ENCODE measurements at places on chromosomes 1 and 21.

DNA sequence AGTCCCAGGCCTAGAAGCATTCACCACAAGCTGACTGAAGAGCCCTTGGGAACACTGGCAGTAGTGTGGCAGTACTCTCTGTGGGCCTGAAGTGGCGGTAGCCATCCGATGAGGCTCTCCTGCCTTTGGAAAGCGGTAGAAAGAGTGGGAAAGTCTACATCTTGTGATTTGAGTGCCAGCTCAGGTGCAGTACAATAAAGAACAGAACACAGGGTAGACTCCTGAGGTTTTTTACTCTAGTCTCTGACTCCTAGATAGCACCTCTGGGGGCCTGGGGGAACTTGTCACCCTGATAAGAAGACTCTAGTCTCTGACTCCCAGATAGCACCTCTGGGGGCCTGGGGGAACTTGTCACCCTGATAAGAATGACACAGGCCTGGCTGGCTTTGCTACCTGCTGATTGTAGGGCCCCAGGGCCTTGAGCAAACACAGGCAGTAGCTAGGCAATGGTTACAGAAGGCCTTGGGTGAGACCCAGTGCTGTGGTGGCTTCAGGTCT is 18.0 kb upstream of the IL20 start:
- DNase-seq: no peak

- DNase-seq: no peak
Measured at GRCh38 chr1:221829327-221830015, 87.6 kb upstream of the DUSP10 start.

- DNase-seq: no peak
Measured at GRCh38 chr1:22861764-22862440, 110.8 kb downstream of the LACTBL1 start.

GRCh38 chr1:189708674-189709073 is 769.0 kb downstream of the BRINP3 start:
- no peak for DNase-seq

GRCh38 chr1:66791621-66792610 is 9.2 kb downstream of the INSL5 start:
- no peak for DNase-seq

GRCh38 chr1:3320246-3321152 is 134.0 kb upstream of the ARHGEF16 start:
- DNase-seq: no peak

GRCh38 chr1:24752305-24752704 is 7.1 kb downstream of the CLIC4 start:
- no peak for DNase-seq

- DNase-seq: no peak
Measured at GRCh38 chr1:98056781-98057180, 135.9 kb upstream of the DPYD start.

DNA sequence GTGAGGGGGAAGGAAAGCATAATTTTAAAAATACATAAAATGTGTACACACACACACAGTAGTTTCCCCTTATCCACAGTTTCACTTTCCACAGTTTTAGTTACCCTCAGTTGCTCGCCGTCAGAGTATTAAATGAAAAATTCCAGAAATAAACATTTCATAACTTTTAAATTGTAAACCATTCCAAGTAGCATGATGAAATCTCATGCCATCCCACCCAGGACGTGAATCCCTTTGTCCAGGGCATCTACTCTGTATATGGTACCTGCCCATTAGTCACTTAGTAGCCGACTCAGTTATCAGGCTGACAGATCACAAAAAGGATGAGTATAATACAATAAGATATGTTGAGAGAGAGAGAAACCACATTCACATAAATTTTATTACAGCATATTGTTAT is 36.2 kb downstream of the EPS15 start:
- DNase-seq: no peak

DNA sequence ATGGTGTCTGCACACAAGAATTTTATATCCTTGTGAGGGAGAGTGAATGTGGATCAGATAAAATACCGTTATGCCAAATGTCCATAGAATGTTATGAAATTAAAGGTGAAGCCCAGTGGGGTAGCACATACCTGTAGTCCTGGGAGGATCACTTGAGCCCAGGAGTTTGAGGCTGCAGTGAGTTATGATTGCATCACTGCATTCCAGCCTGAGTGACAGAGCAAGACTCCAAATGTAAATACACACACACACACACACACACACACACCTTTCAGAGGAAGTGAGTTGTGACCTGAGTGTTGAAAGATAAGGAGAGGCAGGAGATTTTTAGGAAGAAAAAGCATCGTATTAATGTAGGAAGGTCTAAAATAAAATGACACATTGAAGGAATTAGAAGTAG is 28.1 kb upstream of the ZYG11A start:
- DNase-seq: no peak

- DNase-seq: no peak
Measured at GRCh38 chr1:212596798-212597197, 11.8 kb upstream of the ATF3 start.

- DNase-seq: peak; percentile 54
Measured at GRCh38 chr1:156623946-156624813, 5.0 kb downstream of the HAPLN2 start.

DNA sequence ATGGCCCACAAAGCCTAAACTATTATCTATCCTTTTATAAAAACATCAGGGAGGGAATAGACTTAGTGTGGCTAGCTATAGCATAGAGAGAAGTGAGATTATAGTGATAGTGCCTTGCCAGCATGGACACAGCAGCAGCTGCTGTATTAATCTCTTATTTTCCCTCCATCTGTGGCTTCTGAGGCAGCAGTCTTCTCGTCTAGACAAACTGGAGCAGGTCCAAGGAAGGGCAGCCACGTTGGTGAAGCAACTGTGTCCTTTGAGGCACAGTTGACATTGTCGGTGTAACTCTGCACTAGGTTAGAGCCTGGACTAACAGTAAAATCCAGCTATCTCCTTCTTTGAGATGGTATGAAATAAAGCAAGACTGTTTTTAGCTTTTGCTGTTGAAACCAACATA is 131.3 kb downstream of the CACHD1 start:
- DNase-seq: no peak

DNA sequence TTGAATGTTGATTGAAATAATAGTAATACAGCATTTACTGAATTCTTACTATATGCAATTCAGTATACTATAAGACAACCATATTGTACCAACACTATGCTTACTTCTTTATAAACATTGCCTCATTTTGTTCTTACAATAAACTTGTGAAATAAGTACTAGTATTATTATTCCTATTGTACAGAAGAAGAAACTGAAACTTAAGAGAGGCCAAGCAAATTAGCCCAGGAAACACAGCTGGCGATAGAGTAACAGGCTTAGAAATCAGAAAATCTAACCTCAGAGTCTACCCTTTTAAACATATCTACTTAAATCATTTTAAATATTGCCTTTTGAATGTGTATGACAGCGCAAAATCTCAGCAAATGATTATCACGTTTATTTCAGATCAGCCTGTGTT is 41.7 kb downstream of the FASLG start:
- DNase-seq: no peak

- DNase-seq: no peak
Measured at GRCh38 chr1:247119600-247120407, 15.6 kb upstream of the ZNF669 start.

GRCh38 chr21:38524168-38525153 is 26.2 kb upstream of the ERG start:
- DNase-seq: no peak

DNA sequence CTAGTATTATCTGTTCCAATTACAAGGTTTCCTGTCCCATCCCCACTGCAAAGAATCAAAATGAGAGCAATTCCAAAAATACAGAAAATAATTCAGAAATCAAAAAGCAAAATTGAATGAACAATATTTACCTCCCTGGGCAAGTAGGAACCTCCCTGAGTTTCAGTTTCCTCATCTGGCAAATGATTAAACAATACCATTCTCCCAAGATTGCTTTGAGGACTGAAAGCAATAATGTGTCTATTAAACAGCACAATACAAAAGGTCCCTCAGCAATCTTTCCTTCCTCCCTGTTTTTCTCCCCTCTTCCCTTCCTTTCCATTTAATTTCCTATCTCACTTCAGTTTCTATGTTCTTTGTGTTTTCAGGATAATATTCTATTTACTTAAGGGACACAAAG is 171.0 kb downstream of the ZC3H11B start:
- no peak for DNase-seq

DNA sequence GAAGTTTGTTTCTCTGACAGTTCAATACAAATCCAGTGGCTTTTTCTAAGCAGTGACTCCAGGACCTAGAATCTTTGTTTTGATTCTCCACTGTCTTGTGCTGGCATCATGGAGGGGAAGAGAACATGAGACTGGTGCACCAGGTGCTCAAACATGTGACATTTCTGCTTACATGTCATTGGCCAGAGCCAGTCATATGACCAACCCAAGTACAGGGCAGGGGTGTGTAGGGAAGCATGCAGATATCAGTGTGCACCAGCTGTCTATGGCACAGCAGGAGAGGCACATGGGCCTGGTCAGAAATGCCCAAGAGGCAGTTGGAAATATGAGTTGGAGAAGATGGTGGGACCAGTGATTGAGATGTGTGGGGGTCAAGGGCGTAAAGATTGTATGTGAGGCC is 297.0 kb downstream of the HHAT start:
- no peak for DNase-seq

GRCh38 chr21:42251654-42252324 is 32.8 kb downstream of the ABCG1 start:
- DNase-seq: no peak

- DNase-seq: no peak
Measured at GRCh38 chr1:93446837-93447451, 974 bp upstream of the FNBP1L start.

Measured in amygdala (tissue), 56 donors.